ENCODE measurements at places on chromosomes 4 and X. TPM values are rescaled to one million over a fixed set of nuclear protein-coding genes. Genes with fewer than 3 reads are reported as not detected.

EXOSC9 gene
- total RNA-seq: 23.7 TPM

MAP3K15 gene
- total RNA-seq: 0.14 TPM

DGAT2L6 gene
- total RNA-seq: not detected

BTK gene
- not detected for total RNA-seq

SYNPO2 gene
- 48.1 TPM for total RNA-seq

MAGEA1 gene
- not detected for total RNA-seq

USP17L11 gene
- not detected for total RNA-seq

ZNF157 gene
- total RNA-seq: 0.09 TPM

CCDC120 gene
- 0.65 TPM for total RNA-seq

SPANXA2 gene
- not detected for total RNA-seq

TSPAN7 gene
- not detected for total RNA-seq

SORCS2 gene
- total RNA-seq: 3.3 TPM

DCAF4L1 gene
- total RNA-seq: 0.23 TPM

TGIF2LX gene
- not detected for total RNA-seq

KIF4A gene
- total RNA-seq: 1.2 TPM

TCEAL2 gene
- total RNA-seq: not detected

TLR2 gene
- 0.55 TPM for total RNA-seq

LINC00632 gene
- 13.4 TPM for total RNA-seq

SASH3 gene
- total RNA-seq: not detected

DMRTC1 gene
- total RNA-seq: not detected

ARHGAP4 gene
- total RNA-seq: 0.97 TPM

S100G gene
- not detected for total RNA-seq

SPON2 gene
- 55.5 TPM for total RNA-seq

TMSB15C gene
- 3.6 TPM for total RNA-seq

UBE2K gene
- 29.8 TPM for total RNA-seq

VGLL1 gene
- not detected for total RNA-seq

POF1B gene
- not detected for total RNA-seq

ADGRL3 gene
- 0.32 TPM for total RNA-seq

DRD5 gene
- total RNA-seq: not detected

SPANXA1 gene
- total RNA-seq: not detected

CXCL3 gene
- total RNA-seq: 11.9 TPM

CPZ gene
- total RNA-seq: 30.3 TPM

HSFX4 gene
- total RNA-seq: not detected

CSAG3 gene
- not detected for total RNA-seq

DCK gene
- 14.3 TPM for total RNA-seq

MAGEA4 gene
- not detected for total RNA-seq

TLR10 gene
- not detected for total RNA-seq

ANXA3 gene
- 9.3 TPM for total RNA-seq

ERCC6L gene
- 0.30 TPM for total RNA-seq

NSUN7 gene
- total RNA-seq: not detected

All from smooth muscle cell of the umbilical artery (primary cell).